Smooth muscle cell of the coronary artery (primary cell): ENCODE measurements at places on chromosomes 3 and 15. TPM values are rescaled to one million over a fixed set of nuclear protein-coding genes. Genes with fewer than 3 reads are reported as not detected.

GPR149 gene
- total RNA-seq: not detected in 2 replicates

SKOR1 gene
- under 0.01 TPM in 1 of 2 replicates, not detected in the other for total RNA-seq

FOXB1 gene
- total RNA-seq: not detected in 2 replicates

WNT5A gene
- 0.15 and 46.0 TPM in 2 replicates for total RNA-seq

RBMS3 gene
- total RNA-seq: 44.9 and 77.3 TPM in 2 replicates

PIGZ gene
- 2.0 and 2.5 TPM in 2 replicates for total RNA-seq
